ENCODE measurements at places on chromosomes 11 and 22.

DNA sequence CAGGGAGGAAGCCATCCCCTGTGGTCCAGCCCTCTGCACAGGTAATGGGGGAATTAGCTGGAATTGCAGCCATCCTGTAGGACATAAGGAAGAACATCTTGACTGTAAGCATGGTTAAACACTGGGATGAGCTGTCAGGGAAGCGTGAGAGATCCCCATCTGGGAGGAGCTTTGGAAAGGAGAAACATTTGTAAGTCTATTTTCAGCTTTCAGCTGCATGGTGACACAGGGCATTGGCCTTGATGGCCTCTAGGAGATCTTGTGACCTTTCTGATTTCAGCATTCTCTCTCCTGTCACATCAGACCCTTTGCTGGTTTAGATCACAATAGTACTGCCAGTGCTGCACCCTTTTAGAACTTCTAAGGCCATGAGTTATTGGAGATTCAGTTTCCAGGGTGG lies 47.1 kb downstream of the BCR start:
- DNase-seq: no peak

- no peak for DNase-seq
These were observed 61.9 kb downstream of the CECR2 start for GRCh38 chr22:17431179-17431578.

GRCh38 chr22:19717691-19718455 lies 3.6 kb downstream of the SEPTIN5 start:
- DNase-seq: peak; percentile 75

DNA sequence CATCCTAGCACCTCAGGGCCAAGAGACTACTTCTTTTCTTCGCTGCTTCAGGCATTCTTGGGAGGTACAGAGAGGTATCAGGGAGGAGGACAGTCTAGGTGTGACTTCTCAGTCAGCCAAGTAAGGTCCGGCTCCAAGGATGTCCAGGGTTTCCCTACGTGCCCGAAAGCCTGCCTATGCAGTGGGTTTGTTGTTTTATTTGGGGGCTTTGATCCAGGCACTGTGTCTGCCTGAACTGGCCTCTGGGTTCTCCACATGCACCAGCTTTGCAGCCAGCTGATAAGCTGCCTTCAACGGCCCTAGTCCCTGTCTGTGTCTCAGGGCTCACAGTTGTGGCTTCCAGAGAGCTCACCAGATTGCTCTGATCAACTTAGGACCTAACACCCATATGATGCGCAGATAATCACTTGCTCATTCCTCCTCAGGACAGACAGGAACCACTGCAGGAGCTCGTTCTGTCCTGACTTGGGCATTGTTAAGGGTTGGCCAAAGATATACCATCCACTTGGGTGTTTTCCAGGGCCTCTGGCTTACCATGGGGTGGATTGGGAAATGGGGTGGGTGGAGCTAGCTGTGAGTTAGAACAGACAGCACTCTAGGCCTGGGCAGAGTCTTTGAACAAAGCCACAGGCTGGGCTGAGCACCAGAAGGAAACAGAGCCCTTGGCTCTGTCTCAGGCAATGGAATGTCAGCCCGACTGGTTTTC lies 45.5 kb upstream of the CRYBB3 start:
- no peak for DNase-seq

DNA sequence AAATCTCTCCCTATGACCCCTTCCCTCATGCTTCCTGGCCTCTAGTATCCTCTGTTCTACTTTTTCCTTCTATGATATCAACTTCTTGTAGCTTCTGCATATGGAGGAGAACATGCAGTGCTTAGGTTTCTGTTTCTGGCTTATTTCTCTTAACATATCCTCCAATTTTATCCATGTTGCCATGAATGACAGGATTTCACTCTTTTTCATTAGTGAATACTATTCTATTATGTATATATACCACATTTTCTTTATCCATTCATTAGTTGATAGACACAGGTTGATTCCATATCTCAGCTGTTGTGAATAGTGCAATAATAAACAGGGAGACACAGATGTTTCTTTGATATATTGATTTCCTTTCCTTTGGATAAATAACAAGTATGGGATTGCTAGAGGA lies 123.3 kb upstream of the SESN3 start:
- DNase-seq: no peak

DNA sequence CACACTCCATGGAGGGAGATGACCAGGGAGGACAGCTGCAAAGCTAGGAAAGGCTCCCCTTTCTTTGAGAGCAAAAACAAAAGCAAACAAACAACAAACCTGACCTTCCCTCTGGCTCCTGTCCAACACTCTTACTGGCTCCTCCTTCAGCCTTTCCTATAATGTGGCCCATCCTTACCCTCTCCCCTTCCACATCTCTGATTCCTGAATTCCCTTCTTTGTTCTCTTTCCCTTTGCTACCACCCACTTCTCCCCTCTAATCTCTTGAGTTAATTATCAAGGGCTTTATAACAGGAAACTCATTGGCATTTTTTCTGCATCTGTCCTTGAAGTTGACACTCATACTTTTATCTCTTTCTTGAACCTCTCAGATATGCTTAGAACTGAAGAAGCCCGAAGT lies 56.3 kb downstream of the ZNF280B start:
- no peak for DNase-seq

DNA sequence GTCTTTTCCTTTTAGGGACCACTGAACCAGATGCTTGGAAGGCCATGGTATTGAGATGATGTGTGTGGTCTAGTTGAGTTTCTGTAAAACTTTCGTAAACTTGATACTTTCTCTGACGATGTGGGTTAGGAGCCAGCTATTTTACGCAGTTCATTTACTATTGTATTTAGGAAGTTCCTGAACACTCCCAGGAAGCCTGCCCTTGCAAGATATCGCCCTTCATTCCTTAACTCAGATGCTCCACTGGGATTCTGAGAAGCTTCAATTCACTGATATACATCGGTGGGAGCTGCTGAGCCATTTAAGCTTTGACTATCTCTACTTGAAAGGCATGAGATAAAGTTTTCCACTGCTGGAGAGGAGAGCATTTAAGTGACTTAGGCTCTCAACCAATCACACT lies 121.3 kb downstream of the CSNK2A3 start:
- DNase-seq: no peak

DNA sequence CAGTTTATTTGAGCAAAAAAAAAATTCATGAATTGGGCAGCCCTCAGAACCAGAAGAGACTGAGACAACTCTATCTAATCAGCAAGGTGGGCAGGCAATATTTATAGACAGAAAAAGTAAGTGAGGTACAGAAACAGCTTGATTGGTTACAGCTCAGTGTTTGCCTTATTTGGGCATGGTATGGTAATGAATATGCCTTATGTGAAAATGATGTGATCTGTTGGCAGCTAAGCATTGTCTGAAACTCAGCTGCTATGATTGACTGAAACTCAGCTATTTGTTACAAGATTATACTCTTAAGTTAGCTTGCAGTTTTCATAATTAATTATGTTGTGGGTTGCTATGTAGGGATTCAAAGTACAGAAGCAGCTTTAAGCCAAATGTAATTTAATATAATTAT lies 127.6 kb downstream of the CNTN5 start:
- no peak for DNase-seq

GRCh38 chr11:17513853-17514252 lies 30.4 kb downstream of the USH1C start:
- DNase-seq: no peak

DNA sequence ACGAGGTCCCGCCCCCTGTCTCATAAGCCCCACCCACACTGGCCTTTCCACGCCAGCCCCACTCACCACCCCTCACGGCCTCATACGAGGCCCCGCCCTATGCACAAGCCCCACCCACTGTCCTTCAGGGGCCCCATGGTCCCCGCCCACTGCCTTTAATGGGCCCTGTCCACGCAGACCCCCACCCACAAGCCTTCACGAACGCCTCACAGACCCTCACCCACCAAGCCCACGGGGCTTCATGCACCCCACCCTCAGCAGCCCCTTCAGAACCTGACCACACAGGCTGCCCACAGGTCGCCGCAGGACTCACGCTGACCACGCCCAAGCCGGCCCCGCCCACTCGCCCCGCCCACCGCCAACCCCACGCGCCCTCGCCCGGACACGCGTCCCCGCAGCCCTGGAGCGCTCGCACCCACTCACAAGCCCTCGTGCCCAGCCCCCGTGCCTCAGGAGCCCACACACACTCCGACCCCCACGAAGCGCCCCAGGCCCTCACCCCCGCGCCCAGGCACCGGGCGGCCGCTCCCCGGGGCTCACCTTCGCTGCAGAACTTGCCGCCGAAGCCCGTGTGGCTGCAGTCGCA lies 10.5 kb downstream of the NRXN2 start:
- DNase-seq: no peak

GRCh38 chr11:121630041-121630440 lies 177.3 kb upstream of the SORL1-AS1 start:
- DNase-seq: no peak

DNA sequence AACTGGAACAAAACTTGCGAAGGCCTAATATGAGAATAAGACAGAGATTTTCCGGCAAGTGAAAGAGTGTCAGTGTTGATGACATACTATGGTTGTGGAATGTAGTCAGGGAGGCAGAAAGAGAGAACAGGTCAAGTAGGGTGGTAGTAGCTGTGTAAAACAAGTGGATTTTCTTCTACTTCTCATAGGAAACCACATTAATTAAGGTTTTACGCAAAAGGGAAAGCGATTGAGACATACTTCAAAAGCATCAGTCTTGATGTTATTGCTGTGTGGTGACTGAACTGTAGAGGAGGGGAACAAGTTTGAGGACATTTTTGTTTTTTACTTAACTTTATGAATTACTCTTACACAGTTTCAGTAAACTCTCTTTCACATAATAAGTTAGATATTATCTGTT lies 186.0 kb upstream of the CNTN5 start:
- DNase-seq: no peak

DNA sequence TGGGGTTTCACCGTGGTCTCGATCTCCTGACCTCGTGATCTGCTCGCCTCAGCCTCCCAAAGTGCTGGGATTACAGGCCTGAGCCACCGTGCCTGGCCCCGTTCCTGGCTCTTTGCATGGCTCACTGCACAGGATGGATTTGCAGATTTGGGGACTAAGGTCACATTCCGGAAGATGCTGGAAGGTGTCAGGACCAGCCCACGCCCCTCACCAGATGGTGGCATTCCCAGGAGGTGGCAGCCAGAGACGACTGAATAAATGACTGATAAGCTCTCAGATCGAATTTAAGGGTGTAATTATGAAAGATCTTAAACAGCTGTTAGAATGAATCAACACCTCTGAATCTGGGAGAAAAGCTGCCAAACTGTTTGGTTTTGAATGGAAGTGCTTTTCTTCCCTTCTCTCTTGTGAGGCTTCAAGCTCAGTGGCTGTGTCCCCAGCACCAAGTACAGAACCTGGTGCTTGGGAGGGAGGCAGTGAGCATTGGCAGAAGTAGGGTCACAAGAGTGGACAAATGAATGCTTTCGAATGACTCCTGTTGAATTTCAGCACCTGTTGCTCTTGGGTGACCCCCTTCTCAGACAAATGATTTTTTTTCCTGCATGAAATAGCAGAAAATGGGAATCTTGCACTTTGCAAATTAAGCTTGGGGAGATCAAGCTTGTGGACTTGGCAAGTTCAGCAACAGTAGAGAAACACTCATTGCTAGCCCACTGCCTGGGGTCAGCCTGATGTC lies 69.6 kb downstream of the KIAA1671 start:
- DNase-seq: no peak

DNA sequence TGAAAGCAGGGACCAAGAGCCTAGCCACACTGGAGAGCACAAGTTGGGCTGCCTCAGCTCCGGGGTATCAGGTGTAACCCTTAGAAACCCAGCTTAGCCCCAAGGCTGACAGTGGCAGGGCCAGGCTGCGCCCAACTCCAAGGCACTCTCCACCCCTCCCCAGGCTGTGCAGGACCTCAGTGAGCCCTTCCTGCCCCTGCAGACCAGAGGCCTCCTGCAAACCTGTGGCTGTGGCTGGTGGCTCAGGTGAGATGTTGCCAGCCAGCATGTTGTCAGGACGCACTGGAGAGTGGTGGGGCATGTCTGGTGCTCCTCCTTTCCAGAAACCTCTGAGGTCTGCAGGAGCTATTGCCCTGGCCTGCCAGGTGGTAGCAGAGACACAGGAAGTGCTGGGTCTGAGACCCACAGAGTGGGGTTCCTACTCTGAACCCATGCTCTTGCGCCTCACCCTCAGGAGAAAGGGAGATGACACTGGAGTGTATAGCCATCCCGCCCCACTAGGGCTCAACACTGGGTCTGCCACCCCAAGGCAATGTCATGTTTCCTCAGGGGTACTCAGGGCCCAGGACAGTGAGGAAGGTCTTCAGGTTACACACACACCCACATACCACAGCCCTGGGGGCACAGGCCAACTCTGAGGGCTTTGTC lies 2.4 kb upstream of the SCARF2 start:
- DNase-seq: no peak

GRCh38 chr11:69000391-69000790 lies 12.7 kb downstream of the MRGPRF start:
- DNase-seq: no peak
